ENCODE measurements at places on chromosomes 2 and 18.

DNA sequence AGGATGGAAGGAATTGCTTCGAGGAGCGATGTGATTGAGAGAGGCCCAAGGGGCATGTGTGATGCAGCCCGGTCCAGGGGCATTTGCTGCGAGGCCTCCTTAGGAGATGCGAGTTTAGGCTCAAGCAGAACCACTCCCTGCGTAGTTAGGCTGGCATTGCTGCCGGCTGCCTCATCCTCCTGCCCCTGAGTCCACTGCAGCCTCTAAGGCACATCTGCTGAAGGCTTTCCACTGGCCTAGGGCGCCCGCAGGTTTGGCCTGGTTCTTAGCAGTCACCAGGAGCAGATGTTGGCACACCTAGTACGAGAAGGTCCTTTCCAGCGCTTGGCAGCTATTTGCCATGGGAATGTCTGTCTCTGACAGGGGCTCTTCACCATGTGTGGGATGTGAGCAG is 20.7 kb downstream of the INPP5D start:
- no peak for DNase-seq

- DNase-seq = no peak
These were observed 41.3 kb upstream of the LGALSL start for GRCh38 chr2:64412671-64413070.

DNA sequence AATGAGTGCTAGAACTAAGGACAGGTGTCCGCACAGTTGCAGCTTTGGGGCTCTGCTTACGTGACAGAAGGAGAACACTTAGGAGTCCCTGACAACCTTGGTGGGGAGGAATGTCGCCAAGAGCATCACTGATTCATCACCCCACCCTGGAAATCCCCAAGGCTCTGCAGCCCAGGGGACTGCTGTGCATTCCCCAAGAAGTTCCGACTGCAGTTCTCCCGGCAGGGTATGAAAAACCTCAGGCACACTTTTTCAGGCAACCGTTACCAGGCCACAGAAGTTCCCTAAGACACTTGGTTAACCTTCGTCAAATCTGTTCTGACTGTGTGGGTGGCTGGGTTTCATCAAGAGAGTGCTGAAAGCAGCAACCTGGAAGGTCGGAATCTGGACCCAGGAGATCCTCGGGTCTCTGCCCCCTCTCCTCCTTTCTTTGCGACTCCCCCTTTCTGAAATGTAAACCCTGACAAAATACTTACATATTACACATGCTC is 192.1 kb upstream of the CXCR4 start:
- no peak for DNase-seq

- no peak for DNase-seq
These were observed 258.9 kb downstream of the DCC start for GRCh38 chr18:52598921-52599320.

GRCh38 chr2:118014492-118014824 is 588 bp upstream of the CCDC93 start:
- no peak for DNase-seq

DNA sequence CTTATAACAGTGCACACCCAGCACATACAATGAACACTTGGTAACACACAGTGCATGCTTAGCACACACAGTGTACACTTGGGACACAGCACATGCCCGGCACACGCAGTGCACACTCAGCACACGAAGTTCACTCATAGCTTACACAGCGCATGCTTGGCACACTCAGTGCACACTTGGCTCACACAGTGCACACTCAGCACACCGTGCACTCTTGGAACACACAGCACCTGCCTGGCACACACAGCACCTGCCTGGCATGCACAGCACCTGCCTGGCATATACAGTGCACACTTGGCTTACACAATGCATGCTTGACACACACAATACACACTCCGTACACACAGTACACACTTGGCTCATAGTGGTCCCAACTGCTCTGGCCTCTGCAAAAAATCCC is 128.2 kb downstream of the GALR1 start:
- DNase-seq = no peak

GRCh38 chr2:121129692-121130091 is 155.3 kb downstream of the TFCP2L1 start:
- DNase-seq = no peak

DNA sequence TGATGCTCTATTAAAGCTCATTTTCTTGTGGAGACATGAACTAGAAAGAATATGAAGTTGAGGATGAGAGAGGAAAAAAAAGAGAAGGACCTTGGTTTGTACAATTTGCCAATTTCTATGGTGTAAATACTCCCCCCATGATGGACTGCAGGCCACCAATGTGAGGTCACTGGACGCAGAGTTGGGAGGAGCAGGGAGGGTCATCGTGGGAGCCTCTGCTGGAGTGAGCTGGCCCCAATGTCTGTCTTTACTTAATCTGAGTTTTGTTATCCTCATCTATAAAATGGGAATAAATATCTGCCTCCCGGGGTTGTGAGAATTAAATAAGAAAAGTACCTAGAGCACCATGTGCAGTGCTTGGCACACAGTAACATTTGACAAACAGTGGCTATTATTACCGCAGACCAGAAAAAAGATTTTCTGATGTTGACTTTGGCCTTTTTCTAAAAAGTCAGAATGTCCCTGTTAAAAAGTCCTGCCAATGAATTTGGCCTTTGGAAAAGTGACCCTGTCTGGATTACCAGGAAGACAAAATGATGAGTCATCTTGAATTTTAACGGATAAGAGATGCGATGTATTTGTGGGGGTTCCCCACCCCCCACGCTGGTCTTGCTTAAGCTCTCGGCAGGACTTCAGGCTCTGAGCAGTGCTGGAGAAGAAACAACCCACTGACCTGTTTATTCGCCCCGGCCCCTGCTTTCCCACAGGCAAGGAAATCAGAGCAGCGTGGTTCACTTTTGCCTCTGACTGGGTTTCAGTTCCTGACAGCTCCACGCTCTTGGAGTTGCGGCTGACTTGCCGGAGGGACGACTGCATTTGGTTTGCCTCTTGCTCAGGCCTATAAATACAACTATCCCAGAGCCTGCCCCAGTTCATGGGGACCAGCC is 50.3 kb upstream of the FOSL2 start:
- DNase-seq = peak; percentile 91

DNA sequence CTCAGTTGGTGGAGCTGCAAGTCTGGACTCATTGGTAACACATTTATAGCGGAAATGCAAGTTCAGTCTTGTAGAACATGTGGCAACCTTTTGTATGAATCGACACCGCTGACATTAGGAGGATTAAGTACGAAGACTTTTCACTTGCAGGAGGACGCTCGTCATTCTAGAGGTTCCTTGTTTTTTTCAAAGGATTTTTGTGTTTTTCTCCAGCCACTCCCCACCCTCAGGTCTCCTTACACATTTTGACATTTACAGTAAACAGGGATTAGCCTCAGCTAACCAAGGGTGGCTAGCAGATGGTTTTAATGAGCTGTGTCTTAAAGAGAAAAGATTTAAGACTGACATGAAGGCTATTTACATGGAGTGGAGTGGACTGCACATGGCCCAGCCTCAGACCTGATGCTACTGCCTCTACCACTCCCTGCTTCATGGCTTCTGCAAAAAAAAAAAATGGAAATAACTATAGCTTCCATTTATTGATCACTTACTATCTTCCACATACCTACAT is 173.8 kb downstream of the TRIB2 start:
- DNase-seq = no peak

DNA sequence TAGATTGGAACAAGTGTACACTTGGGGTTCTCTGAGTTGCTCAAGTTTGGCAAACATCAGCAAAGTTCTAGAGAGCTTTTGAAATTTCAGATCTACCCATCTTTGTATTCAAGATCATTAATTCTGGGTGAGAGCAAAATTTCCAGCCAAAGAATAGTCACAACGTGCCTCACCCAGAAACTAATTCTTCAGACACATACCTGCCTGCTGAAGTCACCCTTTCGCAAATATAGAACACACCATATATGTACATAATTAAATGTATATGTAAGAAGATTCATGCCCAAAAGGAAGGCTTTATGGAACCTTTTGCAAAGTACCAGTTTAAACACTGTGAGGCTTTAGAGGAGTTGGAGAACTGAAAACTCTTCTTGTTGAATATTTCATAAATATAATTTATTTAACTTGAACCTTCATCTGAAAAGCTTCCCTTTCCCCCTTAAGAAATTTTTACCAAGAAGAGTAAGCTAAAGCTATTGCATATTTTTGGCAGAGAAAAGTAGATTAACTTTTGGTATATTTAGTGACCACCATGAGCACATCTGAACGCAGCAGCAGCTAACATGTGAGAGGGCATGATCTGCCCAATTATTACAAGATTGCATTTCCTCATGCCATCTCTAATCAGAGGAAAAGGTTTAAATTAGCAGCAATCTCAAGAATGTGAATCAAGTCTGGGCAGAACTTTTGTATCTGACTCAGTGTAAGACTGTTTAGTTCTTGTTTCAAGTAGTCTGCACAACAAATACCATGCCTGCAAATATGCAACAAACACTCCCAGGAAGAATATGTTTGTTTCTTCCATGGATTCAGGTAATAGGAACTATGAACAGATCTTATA is 8.2 kb downstream of the RND3 start:
- DNase-seq = no peak

DNA sequence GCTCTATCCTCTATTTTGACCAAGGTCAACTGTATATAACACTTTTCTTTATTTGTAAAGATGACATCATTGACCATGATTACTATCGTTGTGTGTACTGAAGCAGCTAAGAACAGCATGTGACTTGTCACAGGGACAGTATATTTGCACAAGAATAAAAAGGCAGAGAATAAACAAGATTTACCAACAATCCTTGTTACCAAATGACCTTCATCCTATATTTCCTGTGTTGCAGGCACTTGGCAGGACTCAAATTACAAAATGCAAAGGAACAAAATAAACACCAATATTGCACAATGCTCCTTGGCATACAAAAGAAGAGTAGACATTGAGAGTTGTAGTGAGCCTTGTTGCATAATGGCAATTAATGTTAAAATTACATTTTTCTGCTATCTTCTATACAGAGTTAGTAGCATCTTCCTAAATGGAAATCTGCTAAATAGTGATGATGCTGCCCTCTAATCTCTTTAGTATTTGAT is 61.8 kb downstream of the RFTN2 start:
- no peak for DNase-seq

DNA sequence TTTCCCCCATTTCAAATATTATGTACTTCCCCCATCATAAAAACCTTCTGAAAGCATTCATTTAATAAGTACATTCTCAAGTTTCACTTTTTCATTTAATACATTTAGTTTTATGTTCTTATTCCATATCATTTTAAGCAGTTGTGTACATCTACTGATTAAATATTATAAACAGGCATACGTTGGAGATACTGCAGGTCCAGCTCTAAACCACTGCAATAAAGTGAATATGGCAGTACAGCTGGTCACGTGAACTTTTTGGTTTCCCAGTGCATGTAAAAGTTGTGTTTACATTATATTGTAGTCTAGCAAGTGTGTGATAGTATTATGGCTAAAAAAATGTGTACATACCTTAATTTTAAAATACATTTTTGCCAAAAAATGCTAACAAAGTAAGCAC is 48.7 kb downstream of the TET3 start:
- peak; percentile 0 for DNase-seq

GRCh38 chr2:9071032-9071431 is 67.5 kb upstream of the MBOAT2 start:
- DNase-seq = no peak

DNA sequence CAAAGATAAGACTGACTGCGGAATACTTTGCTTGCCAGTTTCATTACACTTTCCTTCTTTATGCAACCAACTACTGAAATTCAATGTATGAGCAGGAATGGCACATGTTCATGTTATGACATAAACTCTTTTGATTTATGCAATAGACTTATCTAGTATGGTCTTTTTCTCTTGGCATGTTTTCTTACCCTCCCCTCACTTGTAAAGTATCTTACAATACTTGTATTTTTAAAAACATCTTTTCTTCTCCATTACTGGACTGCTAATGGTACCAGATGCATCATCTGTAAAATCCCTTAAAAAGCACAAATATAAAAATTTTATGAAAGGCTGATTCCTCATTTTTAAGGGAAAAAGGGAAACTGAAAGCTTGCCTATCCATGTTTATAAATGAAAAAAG is 373.8 kb downstream of the ZEB2 start:
- no peak for DNase-seq

DNA sequence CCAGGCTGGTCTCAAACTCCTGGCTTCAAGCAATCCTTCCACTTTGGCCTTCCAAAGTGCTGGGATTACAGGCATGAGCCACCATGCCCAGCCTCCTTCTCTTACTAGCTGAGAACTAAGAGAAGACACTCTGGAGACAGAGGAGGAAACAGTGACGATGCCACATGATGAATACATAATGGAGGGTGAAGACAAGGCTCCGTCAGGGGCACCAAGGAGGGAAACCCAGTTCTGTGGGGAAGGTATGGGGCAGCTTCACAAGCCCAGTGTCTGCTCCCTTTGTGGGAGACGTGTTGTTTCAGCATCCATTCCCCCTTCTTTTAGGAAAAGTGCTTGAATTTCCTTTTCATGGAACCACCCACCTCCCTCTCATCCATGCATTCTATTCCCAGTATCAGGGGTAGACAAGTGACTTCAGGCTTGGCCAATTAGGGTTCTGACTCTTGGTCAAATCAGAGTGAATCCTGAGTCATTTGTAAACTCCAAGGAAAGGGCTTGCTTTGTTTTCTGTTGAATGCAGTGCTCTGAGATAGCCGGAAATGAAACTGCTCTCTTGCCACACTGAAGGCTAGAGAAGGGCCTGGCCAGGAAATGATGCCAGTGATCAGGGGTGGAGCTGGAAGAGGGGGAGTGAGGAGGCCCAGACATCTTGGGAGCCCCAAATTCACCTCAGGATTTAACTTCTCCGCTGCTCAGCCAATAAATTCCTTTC is 23.7 kb downstream of the TMEM127 start:
- DNase-seq = peak; percentile 53

DNA sequence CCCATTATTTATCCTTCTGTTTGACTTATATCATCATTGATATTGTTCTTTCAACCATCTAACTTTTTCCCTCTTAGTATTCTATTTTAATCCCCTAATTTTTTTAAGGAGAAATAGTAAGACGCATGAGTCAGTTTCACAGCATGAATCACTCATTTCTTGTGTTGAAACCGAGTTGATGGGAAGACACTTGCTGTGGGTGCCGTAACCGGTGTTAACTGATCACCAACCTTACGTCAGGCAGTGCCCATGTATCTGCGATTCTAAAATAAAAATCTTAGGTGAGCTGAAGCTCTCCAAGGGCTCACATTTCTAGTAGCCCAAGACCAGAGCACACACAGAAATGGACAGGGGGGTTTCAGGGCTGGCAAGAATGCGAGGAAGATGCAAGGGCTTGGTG is 348.1 kb downstream of the GALR1 start:
- DNase-seq = no peak

DNA sequence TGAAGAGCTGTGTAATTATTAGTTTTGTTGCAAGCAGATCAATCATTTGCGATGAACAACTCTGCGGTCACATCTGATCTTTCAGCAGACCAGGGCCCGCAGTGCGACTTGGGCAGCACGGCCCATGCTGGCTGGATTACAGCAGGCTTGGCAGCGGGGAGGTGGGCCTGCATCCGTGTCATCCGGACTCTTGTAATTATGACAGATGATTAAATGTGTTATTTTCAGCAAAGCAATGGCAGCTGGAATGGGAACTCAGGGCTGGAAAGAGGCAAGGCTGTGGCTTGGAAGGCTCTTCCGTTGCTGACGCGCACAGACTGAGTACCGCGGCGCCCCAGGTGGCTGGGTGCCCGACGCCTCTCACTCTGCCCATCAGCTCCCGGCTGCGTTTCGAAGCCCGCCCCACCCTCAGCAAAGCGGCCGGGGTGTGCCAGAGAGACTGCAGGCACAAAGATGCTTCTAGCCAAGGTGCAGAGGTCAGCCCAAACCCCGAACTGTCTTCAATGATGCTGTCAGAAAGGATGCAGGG is 397.4 kb upstream of the SALL3 start:
- DNase-seq = no peak
